ENCODE measurements at places on chromosomes 13 and 19.
A peak's percentile ranks its signal among the peaks of the same experiment; 100 is the strongest.

GRCh38 chr13:31909864-31910551, 121.6 kb upstream of the FRY start:
- DNase-seq, result peak; percentile 47

DNA sequence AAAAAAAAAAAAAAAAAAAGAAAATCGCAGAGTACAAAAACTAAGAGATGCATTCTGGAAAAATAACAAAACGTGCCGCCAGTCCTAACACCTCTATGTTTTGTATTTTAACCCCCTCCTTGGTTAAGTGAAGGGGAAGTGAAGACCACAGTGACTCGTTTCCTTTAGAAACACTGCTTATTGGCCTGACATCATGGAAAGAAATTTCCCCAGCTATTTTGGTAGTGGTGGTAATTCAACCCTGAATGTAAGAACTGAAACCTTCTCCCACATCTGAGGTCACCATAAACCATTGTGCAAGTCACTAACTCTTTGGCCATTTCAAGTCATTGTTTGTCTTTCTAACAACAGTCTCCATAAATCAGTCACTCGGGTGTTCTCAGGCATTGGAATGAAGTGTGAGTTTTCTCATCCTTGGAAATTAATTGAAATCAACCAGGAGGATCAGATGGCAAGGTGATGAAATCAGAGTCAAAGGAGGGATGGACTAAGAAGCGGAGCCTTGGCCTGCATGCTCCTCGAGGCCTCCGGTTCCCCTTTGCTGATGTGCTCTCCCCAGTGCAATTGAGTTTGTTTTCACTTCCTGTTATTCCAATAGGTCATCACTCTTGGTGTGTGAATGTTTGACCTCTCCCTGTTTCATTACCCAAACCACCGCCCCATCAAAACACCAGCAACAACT, 443.9 kb downstream of the FGF9 start:
- no peak for DNase-seq

DNA sequence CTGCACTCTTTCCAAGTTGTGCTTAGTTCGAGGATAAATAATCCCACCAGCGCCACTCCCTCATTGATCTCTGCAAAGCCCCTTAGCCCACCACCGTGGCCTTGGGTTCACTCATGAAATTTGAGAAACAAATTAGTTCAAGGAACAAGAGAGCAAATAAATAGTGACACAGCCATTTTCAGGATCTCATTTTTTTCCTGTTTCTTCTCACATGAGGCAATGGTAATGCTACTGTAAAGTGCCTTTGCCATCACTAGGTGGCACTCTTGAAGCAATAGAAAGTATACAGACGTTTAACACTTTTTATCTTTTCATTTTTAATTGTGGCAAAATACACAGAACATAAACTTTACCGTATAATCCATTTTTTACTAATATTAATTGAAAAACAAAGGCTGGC, 76.8 kb upstream of the ZNF835 start:
- DNase-seq, result no peak

DNA sequence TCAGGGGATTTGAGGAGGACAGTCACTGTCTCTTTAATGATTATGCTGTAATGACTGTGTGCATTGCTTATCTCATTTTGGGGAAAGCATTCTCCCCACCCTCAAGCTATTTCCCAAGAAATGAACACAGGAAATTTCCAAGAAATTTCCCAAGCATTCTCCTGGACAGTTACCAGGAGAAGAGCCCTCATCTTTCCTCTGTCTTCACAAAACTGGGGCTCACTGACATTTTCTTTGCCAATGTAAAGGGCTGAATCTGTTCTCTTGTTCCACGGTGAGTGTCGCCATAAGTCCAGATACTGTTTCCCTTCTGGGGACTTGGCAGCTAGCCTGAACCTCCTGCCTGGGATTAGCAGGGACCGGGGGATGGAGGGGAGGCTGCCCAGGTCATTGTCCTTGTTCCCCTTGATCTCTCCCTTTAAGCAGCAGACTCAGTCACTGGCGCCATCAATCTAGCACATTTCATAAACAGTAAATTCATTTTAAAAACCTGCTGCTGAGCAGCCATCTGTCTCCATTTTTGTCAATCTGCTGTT, 172.8 kb downstream of the DNAJC15 start:
- DNase-seq, result peak; percentile 67

DNA sequence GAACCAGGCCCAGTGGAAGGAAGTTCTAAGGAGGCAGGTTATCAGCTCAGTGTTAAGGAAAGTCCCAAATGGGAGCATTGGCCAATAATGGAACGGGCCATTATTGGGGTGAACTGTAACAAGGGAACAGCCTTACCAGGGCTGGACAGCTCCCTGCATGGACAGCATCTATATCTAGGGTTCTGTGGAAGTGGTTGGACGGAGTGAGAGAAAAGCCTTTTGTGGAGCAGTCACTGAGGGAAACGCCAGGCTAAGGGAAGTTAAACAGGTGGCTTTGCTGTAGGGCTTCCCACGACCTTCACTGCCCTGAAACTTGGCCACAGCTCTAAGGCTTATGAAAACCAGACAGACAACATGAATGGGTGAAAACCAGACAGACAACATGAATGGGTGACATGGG, 17.0 kb downstream of the POU2F2 start:
- DNase-seq, result no peak

- peak; percentile 35 for DNase-seq
These were observed 173.0 kb downstream of the OLFM4 start for GRCh38 chr13:53201454-53202225.

- DNase-seq, result no peak
These were observed 30.7 kb downstream of the SLC7A1 start for GRCh38 chr13:29564818-29565217.
